ENCODE measurements at places on chromosomes 16 and 17.
A peak's percentile ranks its signal among the peaks of the same experiment; 100 is the strongest.

- H3K36me3 ChIP-seq = no peaks in the 10 kb centered on the region
- no peaks in the 10 kb centered on the region for H3K27me3 ChIP-seq
- no peak overlapping the region for H3K4me3 ChIP-seq
- no peaks in the 10 kb centered on the region for H3K4me1 ChIP-seq
Measured at GRCh38 chr16:85136702-85137322, 24.5 kb upstream of the CIBAR2 start.

- peak; percentile 71 for DNase-seq
- H3K4me3 ChIP-seq = no peak overlapping the region
- no peaks in the 10 kb centered on the region for H3K4me1 ChIP-seq
- no peaks in the 10 kb centered on the region for H3K27me3 ChIP-seq
Measured at GRCh38 chr16:4404247-4404966, 12.0 kb downstream of the CORO7 start.

DNA sequence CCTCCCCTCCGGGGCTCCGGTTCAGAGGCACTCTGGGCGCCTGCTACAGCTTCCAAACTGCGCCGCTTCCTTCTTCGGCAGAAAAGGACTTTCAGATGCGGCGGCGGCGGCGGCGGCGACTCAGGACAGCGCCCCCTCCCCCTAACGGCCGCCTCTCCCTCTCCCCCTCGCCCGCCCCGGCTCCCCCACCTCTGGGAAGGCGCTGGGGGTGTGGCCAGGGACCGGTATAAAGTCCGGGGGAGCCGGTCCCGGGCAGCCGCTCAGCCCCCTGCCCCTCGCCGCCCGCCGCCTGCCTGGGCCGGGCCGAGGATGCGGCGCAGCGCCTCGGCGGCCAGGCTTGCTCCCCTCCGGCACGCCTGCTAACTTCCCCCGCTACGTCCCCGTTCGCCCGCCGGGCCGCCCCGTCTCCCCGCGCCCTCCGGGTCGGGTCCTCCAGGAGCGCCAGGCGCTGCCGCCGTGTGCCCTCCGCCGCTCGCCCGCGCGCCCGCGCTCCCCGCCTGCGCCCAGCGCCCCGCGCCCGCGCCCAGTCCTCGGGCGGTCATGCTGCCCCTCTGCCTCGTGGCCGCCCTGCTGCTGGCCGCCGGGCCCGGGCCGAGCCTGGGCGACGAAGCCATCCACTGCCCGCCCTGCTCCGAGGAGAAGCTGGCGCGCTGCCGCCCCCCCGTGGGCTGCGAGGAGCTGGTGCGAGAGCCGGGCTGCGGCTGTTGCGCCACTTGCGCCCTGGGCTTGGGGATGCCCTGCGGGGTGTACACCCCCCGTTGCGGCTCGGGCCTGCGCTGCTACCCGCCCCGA is at the start of gene IGFBP4:
TSS of gene IGFBP4 (plus strand) at position 255 of the 792 bp plus-strand sequence. CDS start at position 541, 286 bp downstream.
- DNase-seq = peak; percentile 63
- H3K36me3 ChIP-seq = no peaks in the 10 kb centered on the region
- H3K27me3 ChIP-seq = no peaks in the 10 kb centered on the region
- no peak within 1 kb of the TSS for H3K27ac ChIP-seq

GRCh38 chr16:67013233-67013822 is 15.6 kb upstream of the CBFB start:
- peak overlapping the region; percentile 55 for H3K4me3 ChIP-seq
- peak; percentile 32 for DNase-seq
- H3K27me3 ChIP-seq = no peaks in the 10 kb centered on the region
- H3K36me3 ChIP-seq = no peaks in the 10 kb centered on the region

- no peak overlapping the region for H3K4me3 ChIP-seq
- no peak overlapping the region for H3K27ac ChIP-seq
- no peaks in the 10 kb centered on the region for H3K4me1 ChIP-seq
- no peak for DNase-seq
Measured at GRCh38 chr16:20167323-20167722, 93.6 kb upstream of the GPR139 start.

- no peak overlapping the region for H3K27ac ChIP-seq
- H3K4me1 ChIP-seq = no peaks in the 10 kb centered on the region
- DNase-seq = no peak
Measured at GRCh38 chr16:17452922-17453321, 17.8 kb downstream of the XYLT1 start.

GRCh38 chr16:9112166-9112843 is 20.9 kb downstream of the HAPSTR1 start:
- H3K4me3 ChIP-seq = no peak overlapping the region
- H3K27ac ChIP-seq = peak overlapping the region; percentile 49
- peaks cover 39% of the 10 kb centered on the region for H3K4me1 ChIP-seq
- no peaks in the 10 kb centered on the region for H3K27me3 ChIP-seq

GRCh38 chr16:79124016-79124756 is 476.4 kb downstream of the MAF start:
- no peak for DNase-seq
- no peak overlapping the region for H3K27ac ChIP-seq
- H3K4me1 ChIP-seq = no peaks in the 10 kb centered on the region
- no peaks in the 10 kb centered on the region for H3K27me3 ChIP-seq

- no peaks in the 10 kb centered on the region for H3K27me3 ChIP-seq
- H3K4me1 ChIP-seq = peaks cover 14% of the 10 kb centered on the region
- DNase-seq = peak; percentile 40
- H3K27ac ChIP-seq = peak overlapping the region; percentile 73
Measured at GRCh38 chr17:4987767-4988567, 492 bp upstream of the CAMTA2 start.

- H3K36me3 ChIP-seq = no peaks in the 10 kb centered on the region
- H3K27me3 ChIP-seq = no peaks in the 10 kb centered on the region
- H3K4me1 ChIP-seq = peaks cover 53% of the 10 kb centered on the region
- DNase-seq = no peak
- H3K27ac ChIP-seq = no peak overlapping the region
- peak overlapping the region; percentile 95 for H3K4me3 ChIP-seq
Measured at GRCh38 chr16:89921131-89921701, 1.9 kb upstream of the TUBB3 start.

- no peak overlapping the region for H3K27ac ChIP-seq
- H3K4me3 ChIP-seq = no peak overlapping the region
- no peak for DNase-seq
- H3K4me1 ChIP-seq = no peaks in the 10 kb centered on the region
- no peaks in the 10 kb centered on the region for H3K27me3 ChIP-seq
- H3K36me3 ChIP-seq = no peaks in the 10 kb centered on the region
Measured at GRCh38 chr16:62549875-62550274, 513.6 kb upstream of the CDH8 start.

GRCh38 chr17:49890077-49890821 is 42.4 kb upstream of the TAC4 start:
- H3K27ac ChIP-seq = no peak overlapping the region
- H3K27me3 ChIP-seq = peaks cover 7% of the 10 kb centered on the region
- H3K4me1 ChIP-seq = no peaks in the 10 kb centered on the region

- DNase-seq = peak; percentile 59
- H3K27me3 ChIP-seq = no peaks in the 10 kb centered on the region
- H3K27ac ChIP-seq = no peak overlapping the region
- no peak overlapping the region for H3K4me3 ChIP-seq
- peaks cover 32% of the 10 kb centered on the region for H3K4me1 ChIP-seq
Measured at GRCh38 chr17:57440522-57441269, 184.4 kb downstream of the MSI2 start.

- H3K4me3 ChIP-seq = peak within 1 kb of the TSS; percentile 95
- H3K27me3 ChIP-seq = no peaks in the 10 kb centered on the region
- peaks cover 50% of the 10 kb centered on the region for H3K4me1 ChIP-seq
- H3K27ac ChIP-seq = peak within 1 kb of the TSS; percentile 78
- peak; percentile 92 for DNase-seq
Measured at GRCh38 chr16:89922884-89923639, at the start of gene TUBB3. Gene TUBB3, plus strand, starts transcription at chr16:89923342. Its CDS starts 60 bp downstream, at chr16:89923402.

DNA sequence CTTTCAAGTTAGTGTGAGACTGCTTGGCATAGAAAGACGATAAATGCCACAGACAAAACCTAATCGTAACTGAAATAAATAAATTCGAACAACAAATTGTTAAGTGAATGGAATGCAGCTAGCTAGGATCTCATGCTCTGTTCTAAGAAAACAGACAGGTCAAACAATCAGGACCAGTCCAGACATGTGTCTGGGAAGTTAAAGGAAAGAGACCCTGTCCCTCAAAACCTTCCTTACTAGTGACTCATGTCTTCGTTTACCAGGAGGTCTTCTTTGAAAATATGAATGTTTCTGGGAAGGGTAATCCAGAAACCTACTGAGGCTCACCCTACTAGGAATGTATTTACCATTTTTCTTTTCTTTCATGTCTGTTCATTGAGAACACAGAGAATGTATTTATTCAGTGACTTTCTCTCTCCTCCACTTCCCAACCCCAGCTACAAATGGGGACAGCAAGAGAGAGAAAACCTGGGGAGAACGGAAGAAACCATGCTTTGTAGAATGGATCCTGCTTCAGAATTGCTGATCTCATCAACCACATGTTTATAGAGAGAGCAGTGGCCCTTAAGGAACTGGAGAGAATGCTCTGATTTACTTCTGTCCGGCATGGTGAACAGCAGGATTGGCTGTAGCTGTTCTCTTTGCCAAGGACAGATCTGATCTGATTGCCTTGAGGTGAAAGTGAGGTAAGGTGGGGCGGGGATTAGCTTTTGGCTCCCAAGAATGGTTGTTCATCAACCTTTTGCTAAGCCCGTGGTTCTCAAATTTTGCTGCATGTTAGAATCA is 39.4 kb upstream of the DHX8 start:
- no peak overlapping the region for H3K4me3 ChIP-seq
- no peaks in the 10 kb centered on the region for H3K36me3 ChIP-seq
- DNase-seq = no peak
- H3K27me3 ChIP-seq = no peaks in the 10 kb centered on the region
- H3K4me1 ChIP-seq = no peaks in the 10 kb centered on the region

DNA sequence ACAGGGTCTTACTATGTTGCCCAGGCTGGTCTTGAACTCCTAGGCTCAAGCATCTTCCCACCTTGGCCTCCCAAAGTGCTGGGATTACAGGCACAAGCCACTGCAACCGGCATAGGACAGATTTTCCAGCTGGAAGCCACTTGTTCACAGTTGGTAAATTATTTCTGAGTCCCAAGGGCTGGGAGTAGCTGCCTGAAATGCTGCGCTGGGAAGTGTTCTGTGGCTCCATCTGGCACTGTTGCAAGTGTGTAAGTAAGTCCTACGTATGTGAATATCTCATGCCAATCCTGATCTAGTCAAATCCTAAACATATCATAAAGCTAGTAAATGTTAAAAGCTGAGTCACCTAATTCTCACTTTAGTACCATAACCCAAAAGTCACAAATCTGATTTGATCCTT is 48.1 kb downstream of the YWHAE start:
- H3K4me3 ChIP-seq = no peak overlapping the region
- peaks cover 11% of the 10 kb centered on the region for H3K4me1 ChIP-seq
- peaks cover 75% of the 10 kb centered on the region for H3K36me3 ChIP-seq
- H3K27me3 ChIP-seq = no peaks in the 10 kb centered on the region

DNA sequence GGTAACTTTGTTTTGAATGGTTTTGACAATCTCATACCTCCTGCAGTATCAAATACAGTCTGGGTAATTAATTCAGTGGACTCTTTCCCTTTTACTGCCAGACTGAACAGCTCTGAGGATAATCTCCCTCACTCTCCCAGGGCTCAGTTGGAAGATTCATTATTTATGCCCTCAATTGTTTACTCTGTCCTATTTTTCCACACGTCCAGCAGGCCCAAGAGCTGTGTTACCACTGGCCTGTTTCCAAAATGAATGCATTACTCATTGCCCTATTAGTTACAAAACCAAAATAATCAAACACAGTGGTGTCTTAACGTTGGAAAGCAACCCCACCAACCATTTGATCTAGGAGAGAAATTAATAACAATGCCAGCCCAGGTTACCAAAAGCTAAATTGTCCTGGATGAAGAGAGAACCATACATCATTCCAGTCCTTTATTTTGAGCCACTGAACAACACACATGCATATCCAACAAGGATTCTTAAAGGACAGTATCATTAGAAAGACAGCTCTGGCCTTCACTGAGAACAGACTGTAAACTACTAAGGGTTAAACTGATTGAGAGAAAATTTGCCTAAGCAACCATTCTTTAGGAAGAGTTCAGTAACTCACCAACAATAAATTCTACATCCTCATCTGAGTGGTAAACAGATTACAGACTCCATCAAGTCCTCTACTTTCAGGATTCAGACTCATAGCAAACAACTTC is 34.5 kb downstream of the FAM222B start:
- H3K27ac ChIP-seq = peak overlapping the region; percentile 39
- H3K36me3 ChIP-seq = peaks cover 13% of the 10 kb centered on the region
- H3K4me3 ChIP-seq = no peak overlapping the region
- peak; percentile 31 for DNase-seq

DNA sequence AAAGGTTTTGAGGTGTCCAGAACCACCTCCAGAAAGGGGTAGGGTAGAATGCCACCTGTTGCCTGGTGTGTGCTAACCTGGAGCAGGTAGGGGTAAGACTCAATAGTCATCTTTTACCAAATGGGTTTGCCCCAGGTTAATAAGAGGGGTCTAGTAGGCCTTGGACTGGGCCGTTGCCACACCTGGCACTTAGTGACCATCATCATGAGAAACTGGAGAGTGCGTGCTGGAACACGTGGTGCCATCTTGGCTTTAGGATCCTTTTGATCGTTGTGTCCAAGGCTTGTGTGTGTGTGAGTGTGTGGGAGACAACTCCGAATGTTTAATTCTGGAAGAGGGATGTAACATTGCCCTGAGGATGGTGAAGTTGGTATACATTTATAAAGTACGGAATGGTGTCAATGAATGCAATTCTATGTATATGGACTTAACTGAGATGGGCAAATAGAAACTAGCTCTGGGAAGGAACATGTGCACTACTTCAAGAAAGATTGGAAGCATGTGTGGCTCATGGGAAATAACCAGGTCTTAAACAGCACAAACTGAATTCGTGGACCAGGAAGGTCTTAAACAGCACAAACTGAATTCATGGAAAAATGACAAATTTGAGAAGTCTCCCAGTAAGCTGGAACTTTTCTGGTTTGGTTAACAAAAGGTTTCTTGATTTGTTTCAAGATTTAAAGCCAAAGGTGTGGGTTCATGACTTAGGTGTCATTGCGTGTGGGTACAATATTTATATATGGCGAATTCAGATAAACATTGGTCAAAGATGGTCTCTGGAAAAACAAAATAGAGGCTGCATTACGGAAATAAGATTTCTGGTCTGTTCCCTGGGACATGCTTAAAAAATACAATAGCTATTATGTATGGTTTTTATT is 7.2 kb downstream of the FUS start:
- peaks cover 18% of the 10 kb centered on the region for H3K4me1 ChIP-seq
- H3K27me3 ChIP-seq = no peaks in the 10 kb centered on the region
- no peak for DNase-seq

DNA sequence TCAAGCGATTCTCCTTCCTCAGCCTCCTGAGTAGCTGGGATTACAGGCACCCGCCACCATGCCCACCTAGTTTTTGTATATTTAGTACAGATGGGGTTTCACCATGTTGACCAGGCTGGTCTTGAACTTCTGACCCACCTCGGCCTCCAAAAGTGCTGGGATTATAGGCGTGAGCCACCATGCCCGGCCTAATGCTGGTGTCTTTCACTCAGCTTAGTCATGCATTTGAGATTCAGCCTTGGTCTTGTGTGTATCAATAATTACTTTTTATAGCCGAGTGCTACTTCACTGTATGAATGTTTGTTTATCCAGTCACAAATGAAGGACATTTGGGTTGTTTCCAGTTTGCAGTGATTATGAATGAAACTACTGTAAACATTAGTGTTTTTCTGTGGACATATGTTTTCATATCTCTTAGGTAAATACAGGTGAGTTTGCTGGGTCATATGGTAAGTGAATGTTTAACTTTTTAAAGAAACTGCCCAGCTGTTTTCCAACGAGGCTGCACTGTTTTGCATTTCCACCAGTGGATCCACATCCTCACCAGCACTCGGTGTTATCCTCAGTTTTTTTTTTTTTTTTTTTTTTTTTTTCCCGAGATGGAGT is 11.0 kb upstream of the PLCG2 start:
- H3K27ac ChIP-seq = no peak overlapping the region
- H3K27me3 ChIP-seq = no peaks in the 10 kb centered on the region
- H3K4me1 ChIP-seq = no peaks in the 10 kb centered on the region
- DNase-seq = no peak

- no peaks in the 10 kb centered on the region for H3K27me3 ChIP-seq
- no peak for DNase-seq
- H3K4me1 ChIP-seq = no peaks in the 10 kb centered on the region
- H3K27ac ChIP-seq = no peak overlapping the region
- no peaks in the 10 kb centered on the region for H3K36me3 ChIP-seq
Measured at GRCh38 chr17:9968008-9968407, 62.9 kb upstream of the RCVRN start.
